ENCODE measurements at places on chromosomes 2 and 18. TPM values are rescaled to one million over a fixed set of nuclear protein-coding genes. Genes with fewer than 3 reads are reported as not detected.
A peak's percentile ranks its signal among the peaks of the same experiment; 100 is the strongest.

The INO80D gene
- total RNA-seq: 18.5 TPM

The PHLPP1 gene
- 9.3 TPM for total RNA-seq

The NYAP2 gene
- total RNA-seq: not detected

The UBXN2A gene
- total RNA-seq: 19.0 TPM

The PDE11A gene
- total RNA-seq: 2.4 TPM

The KIF1A gene
- 60.0 TPM for total RNA-seq

The INPP5D gene
- total RNA-seq: 0.20 TPM

The SDC1 gene
- 11.4 TPM for total RNA-seq

The CD302 gene
- total RNA-seq: 10.6 TPM

The SKA1 gene
- 4.3 TPM for total RNA-seq

The IMPA2 gene
- total RNA-seq: 25.1 TPM

The SIX2 gene
- 35.0 TPM for total RNA-seq

DNA sequence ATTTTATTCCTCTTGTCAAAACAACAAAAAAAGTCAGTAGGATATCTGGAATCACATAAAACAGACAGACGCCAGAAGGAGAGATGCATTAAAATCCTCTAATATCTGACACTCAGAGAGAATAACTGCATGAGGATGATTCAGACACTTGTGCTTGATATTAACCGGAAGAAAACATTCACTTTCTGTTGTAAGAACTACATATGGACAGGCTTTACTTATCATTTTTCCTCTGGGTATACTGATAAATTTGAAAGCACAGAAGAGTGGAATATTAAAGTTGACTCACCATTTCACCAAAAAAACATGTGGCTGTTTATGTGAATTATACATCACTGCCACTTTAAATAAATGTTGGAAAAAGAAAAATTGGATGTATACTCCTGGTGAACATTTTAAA is 589.1 kb upstream of the CDH2 start:
- DNase-seq: no peak

DNA sequence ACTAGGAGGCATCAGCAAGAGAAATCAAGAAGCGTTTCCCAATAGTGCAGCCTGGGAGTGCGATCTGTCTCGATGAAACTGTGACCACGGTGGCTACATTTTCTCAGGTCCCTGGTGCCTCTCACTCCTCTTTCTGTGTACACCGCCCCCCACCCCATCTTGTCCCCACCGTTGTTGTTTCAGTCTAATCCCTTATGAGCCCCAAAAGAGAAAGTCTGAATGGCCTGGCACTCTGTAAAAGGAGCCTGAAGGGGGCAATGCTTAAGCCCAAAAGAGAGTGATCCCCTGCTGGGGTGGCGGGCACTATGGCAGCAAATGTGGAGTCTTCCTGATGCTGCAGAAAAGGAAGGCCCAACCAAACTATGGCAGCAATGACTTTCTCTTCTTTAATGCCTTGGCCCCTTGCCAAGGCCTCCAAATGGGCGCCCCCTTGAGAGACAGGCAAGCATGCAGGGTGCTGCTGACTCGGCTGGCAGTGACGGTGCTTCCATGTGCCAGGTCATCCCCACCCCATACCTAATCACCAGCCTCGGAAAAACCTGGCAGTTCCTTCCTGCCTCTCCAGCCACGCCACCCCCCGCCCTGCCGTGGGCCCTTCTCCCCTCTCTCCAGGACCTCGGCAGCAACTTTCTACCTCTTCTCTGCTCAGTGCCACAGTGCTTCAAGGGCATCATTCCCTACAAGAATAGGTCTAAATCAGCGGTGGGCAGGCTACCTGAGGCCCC is 123.0 kb downstream of the CYP26B1 start:
- peak; percentile 64 for DNase-seq

- peak; percentile 81 for DNase-seq
These were observed 120.2 kb downstream of the INHBB start for GRCh38 chr2:120465989-120466703.

GRCh38 chr2:111202266-111203040 is 81.7 kb downstream of the BCL2L11 start:
- no peak for DNase-seq

- DNase-seq: no peak
These were observed 853 bp downstream of the LANCL1 start for GRCh38 chr2:210475706-210476105.

- DNase-seq: no peak
These were observed 11.2 kb downstream of the SPP2 start for GRCh38 chr2:234061624-234062257.

GRCh38 chr2:105609746-105610402 is 134.8 kb upstream of the NCK2 start:
- DNase-seq: no peak

- DNase-seq: no peak
These were observed 584.6 kb upstream of the KLHL29 start for GRCh38 chr2:22800412-22800811.

DNA sequence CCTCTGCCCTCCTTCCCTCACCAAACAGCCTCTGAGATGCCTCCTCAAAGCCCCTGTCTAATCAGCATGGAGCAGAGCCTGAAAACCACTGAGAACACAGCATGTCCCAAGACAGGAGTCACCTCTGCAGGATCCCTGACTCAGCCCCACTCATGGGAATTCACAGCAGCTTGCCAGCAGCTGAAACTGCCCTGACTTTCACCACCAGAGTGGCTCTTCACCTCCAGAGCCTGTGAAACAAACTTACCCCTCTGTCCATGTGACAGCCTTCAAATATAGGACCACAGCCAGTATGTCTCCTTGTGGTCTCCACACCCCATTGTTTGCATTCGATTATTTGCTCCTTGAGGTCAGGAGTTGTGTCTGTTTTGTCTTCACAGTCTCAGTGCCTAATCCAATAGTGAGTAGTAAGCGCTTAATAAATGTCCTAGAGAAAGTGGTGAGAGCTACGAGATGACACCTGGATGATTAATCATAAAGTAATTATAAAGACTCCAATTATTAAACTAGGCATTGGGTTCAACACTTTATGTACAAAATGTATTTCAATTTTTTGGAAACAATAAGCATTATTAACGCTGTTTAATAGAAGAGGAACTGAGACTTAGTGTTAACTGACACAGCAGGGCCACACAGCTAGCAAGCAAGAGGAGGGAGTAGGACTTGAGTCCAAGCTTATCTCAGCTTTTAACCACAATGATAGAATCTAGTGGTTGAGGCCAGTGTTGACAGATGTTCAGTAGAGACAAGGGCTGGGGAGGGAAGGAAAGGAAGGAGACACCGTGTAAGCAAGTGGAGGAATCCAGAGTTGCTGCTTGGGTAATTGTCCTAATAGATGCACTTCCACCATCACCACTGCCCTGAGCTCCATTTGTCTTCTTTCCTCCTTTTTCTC is 358.7 kb upstream of the TNP1 start:
- DNase-seq: no peak

GRCh38 chr2:222423632-222424275 is 589 bp upstream of the SGPP2 start:
- no peak for DNase-seq

DNA sequence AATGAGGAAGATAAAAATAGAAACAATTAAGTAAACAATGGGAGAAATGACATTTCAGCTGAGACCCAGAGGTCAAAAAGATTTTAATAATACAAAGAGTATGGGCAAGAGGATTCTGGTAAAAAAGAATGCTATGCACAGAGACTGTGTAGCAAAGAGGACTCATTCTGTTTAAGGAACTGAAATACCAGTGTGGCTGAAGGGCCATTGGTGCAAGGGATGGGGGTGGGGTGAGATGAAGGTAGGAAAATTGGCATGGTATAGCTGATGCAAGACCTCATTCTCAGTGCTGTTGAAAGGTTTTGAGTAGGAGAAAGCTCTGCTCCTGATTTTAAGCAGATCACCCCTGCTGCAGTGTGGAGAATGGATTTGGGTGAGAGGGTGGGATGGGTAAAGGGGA is 10.8 kb downstream of the GALNT1 start:
- DNase-seq: no peak

GRCh38 chr2:47486841-47487497 is 84.0 kb downstream of the MSH2 start:
- no peak for DNase-seq

GRCh38 chr2:235768606-235769005 is 274.8 kb downstream of the AGAP1 start:
- no peak for DNase-seq

GRCh38 chr2:53969285-53969967 is 1.4 kb downstream of the PSME4 start:
- DNase-seq: no peak

- DNase-seq: no peak
These were observed 45.8 kb downstream of the LAMA3 start for GRCh38 chr18:23735021-23735464.

DNA sequence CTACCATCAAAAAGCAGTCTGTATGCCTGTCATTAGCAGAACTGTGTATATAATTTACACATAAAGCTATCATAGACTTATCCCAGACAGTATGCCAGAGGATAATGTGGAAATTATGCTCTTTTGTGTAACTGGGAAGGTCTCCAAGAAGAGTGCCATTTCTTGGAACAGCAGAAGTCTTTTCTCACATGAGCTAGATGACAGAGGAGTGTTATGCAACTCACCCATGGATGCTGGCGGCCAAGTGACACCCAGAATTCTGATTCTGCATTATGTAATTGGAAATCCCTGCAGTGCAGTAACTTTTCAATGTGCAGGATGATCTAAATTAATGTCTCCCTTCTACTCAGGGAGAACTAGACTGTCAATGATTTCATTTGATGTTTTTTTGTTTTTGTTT is 160.0 kb downstream of the UBE2E3 start:
- no peak for DNase-seq

DNA sequence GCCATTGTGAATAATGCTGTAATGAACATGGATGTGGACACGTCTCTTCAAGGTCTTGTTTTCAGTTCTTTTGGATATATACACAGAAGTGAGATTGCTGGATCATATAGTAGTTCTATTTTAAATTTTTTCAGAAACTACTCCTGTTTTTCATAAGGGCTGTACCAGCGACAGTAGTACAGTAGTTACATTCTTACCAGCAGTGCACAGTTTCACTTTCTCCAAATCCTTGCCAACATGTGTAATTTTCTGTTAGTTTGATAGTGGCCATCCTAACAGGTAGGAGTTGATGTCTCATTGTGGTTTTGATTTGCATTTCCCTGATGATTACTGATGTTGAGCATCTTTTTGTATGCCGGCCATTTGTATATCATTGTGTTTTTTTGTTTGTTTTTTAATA is 81.7 kb downstream of the EPC2 start:
- DNase-seq: no peak

GRCh38 chr2:234344012-234344411 is 152.9 kb downstream of the ARL4C start:
- DNase-seq: no peak

- DNase-seq: no peak
These were observed 62.4 kb upstream of the TCF4 start for GRCh38 chr18:55650363-55650870.

Data from chondrocyte (in vitro differentiated cells).